ENCODE measurements at places on chromosomes 12 and 14.

GRCh38 chr12:24752763-24753462 lies 196.0 kb downstream of the BCAT1 start:
- no peak for DNase-seq

GRCh38 chr14:31025367-31026076 lies at the start of gene AP4S1:
Gene AP4S1, plus strand, starts transcription at chr14:31025649. Its CDS starts 40,548 bp downstream, at chr14:31066197.
- DNase-seq = peak; percentile 39

DNA sequence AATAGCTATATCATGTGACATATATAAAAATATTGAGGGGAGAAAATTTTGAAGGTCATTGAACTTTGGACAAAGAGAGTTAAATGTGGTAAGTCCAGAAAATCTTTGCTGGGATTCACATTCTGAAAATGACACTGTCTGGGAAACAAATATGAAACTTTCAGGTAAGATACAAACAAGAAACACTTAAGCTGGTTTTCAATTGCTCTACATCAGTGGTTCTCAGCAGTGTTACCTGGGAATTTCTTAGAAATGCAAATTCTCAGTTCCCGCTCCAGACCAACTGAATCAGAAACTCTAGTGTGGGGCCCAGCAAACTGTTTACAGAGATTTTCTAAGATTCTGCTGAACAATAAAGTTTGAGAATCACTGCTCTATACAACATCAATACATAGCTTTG lies 3.6 kb upstream of the CDK17 start:
- no peak for DNase-seq

- DNase-seq = no peak
These were observed 31.3 kb upstream of the ULK1 start for GRCh38 chr12:131862994-131863710.

- DNase-seq = peak; percentile 9
These were observed 46.2 kb downstream of the BCAT1 start for GRCh38 chr12:24902511-24903328.

- DNase-seq = no peak
These were observed 77.3 kb upstream of the PCNX4 start for GRCh38 chr14:60014402-60014801.

DNA sequence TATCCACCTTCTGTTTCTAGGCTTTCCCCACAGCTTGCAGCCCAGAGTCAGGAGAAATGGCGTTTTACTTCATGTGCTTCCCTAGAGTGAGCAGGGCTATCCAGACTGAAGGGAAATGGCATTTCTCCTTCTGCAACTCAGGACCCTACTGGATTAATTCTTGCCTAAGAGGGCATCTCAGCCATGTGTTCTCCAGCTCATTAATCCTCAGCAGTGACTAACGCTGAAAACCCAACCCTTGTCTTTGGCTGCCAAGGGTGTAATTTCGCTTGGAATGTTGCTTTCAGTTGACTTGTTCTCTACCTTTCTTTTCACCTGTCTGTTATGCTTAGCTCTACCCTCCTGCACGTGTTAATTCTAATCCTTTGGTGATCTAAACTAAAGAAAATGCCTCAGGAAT lies 21.0 kb upstream of the EMP1 start:
- no peak for DNase-seq

GRCh38 chr14:35783699-35784098 lies 25.4 kb downstream of the RALGAPA1 start:
- no peak for DNase-seq

- no peak for DNase-seq
These were observed 5.5 kb upstream of the CHD4 start for GRCh38 chr12:6612652-6613014.

- DNase-seq = no peak
These were observed 48.3 kb downstream of the NFKBIA start for GRCh38 chr14:35355981-35356841.

- peak; percentile 38 for DNase-seq
These were observed 27.2 kb downstream of the SLC15A4 start for GRCh38 chr12:128796439-128797118.

DNA sequence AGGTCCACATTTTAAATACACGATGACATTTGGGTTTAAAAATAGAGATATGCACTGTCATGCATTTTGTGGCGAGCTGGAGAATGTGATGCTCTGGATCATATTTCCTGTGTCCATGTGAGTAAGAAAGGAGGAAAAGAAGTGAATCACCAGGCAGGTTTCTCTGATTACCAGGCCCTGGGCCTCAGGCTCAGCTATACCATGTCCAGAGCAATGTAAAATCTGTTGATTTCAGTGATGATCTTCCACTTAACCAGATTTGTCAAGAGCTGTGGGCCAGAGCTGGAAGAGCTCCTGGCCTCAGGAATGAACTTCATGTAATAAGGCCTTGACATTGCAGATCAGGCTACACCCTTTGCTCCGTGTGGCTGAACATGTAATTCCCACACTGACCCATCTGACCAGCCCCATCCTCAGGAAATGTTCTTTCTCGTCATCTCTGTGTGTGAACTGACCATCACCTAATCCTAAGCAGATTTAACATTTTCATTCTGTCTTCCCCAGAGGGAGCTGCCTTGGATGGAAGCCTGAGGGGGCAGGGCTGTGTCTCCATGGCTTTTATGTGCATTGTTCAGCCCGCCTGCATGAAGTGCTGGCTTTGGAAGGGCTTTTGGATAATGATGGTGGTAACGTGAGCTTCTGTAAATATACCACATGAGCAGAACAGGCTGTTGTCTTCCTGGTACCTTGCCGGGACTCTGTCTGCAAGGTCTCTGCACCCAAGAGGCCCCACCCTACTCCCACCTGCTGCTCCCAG lies 54.5 kb downstream of the CRACR2A start:
- no peak for DNase-seq

DNA sequence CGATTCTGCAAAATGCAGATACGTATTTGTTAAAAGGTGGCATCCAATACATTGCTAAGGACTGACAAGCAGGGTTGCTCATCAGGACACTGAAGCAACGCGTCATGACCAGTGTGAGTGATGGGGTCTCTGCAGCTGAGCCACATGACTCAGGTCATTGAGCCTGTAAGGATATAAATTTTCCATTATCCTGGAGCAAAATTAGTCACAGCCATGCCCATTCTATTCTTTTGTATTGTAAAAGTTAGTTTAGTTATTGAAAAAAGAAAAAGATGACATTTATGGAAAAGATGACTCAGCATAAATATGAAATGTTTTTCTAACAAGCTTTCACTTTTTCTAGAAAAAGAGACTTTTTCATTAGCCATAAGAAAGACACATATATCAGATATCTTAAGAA lies 268.0 kb upstream of the TMEM132C start:
- no peak for DNase-seq

GRCh38 chr12:13864081-13864673 lies 117.2 kb downstream of the GRIN2B start:
- peak; percentile 45 for DNase-seq

DNA sequence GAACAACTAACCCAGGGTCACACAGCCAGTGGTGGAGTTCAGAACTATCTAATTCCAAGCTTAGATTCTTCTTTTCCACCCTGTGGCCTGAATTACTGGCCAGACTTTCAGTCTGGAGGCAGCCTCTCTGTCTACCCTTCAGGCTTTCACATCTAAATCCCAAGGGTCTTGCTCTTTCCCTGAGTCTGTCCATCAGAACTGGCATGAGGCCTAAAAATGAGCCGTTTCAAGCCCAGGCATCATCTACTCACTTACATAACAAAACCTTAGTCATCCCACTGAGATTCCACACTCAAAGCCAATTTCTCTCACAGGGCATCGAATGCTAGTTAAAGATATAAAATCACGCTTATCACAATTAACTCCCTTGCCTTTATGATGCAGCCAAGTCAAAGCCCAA lies 1.3 kb upstream of the PTGDR start:
- DNase-seq = no peak

GRCh38 chr14:85581691-85582090 lies 51.7 kb downstream of the FLRT2 start:
- DNase-seq = no peak

DNA sequence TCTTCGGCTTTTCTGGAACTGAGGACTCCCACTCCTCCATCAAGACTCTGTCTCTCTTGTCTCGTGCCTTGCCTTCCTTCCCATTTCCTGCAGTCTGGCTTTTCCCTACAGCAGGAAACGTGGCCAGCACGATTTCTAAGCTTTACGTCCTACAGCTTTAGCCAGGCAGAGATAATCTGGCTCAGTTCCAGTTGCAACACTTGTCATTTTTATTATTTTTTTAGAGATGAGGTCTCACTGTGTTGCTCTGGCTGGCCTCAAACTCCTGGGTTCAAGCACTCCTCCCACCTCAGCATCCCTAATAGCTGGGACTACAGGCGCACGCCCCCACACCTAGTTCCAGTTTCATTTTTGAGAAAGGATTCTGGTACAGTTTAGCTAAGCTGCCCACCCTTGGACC lies 19.9 kb downstream of the CALM1 start:
- DNase-seq = no peak

GRCh38 chr14:34181338-34181737 lies 230.5 kb upstream of the EGLN3 start:
- no peak for DNase-seq

GRCh38 chr14:103361867-103362266 lies 23.3 kb upstream of the MARK3 start:
- peak; percentile 35 for DNase-seq

DNA sequence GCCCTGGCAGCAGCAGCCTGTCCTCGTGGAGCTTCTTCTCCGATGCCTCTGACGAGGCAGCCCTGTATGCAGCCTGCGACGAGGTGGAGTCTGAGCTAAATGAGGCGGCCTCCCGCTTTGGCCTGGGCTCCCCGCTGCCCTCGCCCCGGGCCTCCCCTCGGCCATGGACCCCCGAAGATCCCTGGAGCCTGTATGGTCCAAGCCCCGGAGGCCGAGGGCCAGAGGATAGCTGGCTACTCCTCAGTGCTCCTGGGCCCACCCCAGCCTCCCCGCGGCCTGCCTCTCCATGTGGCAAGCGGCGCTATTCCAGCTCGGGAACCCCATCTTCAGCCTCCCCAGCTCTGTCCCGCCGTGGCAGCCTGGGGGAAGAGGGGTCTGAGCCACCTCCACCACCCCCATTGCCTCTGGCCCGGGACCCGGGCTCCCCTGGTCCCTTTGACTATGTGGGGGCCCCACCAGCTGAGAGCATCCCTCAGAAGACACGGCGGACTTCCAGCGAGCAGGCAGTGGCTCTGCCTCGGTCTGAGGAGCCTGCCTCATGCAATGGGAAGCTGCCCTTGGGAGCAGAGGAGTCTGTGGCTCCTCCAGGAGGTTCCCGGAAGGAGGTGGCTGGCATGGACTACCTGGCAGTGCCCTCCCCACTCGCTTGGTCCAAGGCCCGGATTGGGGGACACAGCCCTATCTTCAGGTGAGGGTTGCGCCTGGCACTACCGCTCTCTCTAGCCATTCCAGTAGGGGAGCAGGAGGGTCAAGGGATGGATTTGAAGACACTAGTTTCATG lies 2.1 kb downstream of the NFATC4 start:
- no peak for DNase-seq

- no peak for DNase-seq
These were observed 84.4 kb upstream of the DDHD1 start for GRCh38 chr14:53237488-53237887.

- no peak for DNase-seq
These were observed 35.8 kb downstream of the ATP2A2 start for GRCh38 chr12:110316861-110317260.

DNA sequence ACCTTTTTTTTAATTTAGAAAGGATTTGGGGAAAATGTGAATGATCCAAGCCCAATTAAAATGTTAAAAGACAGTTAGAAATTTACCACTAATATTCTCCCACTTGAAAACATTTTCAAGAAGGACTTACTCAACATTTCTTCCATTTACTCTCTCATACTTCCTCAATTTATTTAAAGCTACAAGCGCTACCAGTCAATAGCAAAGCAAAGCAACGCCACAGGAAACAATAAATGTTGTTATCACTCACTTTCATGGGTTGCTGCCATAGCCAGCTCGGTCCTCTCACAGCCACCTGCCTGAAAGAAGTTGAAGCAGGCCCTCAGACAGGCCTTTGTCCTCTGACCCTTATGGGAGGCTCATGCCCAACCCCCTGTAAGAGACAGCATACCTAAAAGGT lies 6.0 kb upstream of the SOS2 start:
- no peak for DNase-seq

DNA sequence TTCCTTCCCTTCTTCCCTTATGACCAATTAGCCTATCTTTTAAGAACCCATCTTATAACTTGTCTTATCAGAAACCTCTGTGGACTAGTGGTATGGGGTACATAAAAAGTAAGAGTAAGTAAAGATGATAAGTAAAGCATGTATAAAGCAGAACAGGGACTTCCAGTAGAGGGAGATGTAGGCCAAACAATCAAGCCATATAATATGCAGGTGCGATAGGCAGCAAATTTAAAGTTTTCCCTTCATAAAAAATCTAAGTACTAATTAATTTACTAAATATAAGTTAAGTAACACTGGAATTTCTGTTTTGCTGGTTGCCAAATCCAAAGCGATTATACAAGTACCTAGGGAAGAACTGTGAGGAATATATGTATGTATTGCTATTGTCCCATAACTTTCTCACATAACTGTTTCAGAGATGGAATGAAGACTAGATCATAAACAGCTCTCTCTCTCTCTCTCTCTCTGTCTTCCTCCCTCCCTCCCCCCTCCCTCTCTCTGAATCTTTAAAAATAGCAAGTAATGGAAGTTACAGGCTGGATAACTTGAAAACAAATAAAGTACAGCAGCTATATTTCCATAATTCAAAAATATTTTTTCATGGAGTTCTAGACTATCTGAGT lies 25.7 kb downstream of the METTL25 start:
- DNase-seq = no peak

DNA sequence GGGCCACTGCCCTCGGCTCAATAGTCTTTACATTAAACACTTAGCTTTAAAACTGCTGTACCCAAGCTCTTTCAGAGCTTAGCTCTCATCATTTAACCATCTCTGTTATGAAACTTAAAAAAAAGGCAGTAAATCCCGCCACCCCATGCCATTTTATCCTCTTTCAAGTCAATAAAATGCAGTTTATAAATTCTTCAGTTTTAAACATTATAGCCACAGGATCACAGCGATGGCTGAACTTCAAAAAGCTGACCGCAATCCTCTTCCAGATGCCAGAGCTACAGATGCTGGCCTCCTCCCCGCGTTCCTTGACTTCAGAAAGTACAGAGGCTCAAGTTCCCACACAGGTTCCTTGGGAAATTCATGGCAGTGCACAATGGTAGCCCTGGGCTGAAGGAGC lies 4.2 kb downstream of the OR10G3 start:
- DNase-seq = no peak

- DNase-seq = no peak
These were observed 6.9 kb downstream of the LRCOL1 start for GRCh38 chr12:132603240-132604150.

GRCh38 chr14:99234961-99235571 lies 36.9 kb downstream of the BCL11B start:
- peak; percentile 50 for DNase-seq

Measured in CD4-positive, alpha-beta T cell treated with Interleukin-1 beta for 1 hour (primary cell).